ENCODE measurements at places on chromosomes 12 and 14.

- no peak for DNase-seq
These were observed 9.6 kb downstream of the RDH16 start for GRCh38 chr12:56947633-56948456.

DNA sequence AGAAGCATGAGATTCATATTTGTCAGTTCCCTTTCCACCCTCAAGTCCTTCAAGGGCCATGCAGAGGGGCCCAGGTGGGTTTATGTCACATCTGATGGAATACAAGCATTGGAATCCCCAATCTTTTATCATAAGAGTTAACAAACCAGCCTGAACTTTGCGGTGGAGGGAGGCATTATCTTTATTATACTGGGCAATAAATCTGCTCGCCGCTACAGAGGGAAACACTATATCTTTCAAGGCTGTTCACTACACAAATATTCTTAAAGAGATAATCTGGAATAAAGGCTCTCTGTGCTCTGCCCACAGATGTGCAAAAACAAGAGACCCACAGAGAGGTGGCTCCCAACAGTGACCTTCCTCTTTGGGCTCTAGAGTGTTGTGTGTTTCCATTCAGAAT is 153.6 kb upstream of the PLEKHA5 start:
- DNase-seq, result no peak

DNA sequence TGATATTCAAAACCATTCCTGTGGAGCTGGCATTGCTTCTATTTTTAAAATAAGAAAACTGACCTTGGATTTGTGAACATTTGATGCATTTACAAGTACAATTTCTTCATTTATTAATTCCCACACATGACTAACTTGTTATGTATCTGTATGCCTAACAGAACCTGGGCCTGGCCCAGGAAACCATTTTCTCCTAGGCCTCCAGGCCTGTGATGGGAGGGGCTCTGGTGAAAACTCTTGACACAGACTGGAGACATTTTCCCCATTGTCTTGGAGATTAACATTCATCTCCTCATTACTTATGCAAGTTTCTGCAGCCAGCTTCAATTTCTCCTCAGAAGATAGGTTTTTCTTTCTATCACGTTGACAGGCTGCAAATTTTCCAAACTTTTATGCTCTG is 42.0 kb downstream of the GLIPR1L2 start:
- DNase-seq, result no peak

- DNase-seq, result no peak
These were observed 149.9 kb downstream of the NRXN3 start for GRCh38 chr14:78319887-78320635.

DNA sequence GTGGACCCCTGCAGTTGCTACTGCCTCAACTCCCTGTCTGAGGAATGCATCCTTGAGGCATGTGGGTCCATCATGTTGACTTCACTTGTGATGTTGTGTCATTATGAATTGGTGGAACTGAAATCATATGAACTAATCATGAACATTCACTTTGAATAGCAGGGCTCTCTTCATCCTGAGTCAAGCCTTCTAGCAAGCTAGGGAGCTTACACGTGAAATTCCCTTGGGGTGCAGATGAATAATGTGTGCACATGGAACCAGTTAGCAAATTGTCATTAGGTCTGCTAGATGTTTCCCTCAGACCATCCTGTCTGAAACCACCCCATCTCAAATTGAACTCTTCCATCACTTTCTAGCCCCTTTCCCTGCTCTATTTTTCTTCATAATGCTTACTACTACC is 3.6 kb downstream of the COQ6 start:
- no peak for DNase-seq

DNA sequence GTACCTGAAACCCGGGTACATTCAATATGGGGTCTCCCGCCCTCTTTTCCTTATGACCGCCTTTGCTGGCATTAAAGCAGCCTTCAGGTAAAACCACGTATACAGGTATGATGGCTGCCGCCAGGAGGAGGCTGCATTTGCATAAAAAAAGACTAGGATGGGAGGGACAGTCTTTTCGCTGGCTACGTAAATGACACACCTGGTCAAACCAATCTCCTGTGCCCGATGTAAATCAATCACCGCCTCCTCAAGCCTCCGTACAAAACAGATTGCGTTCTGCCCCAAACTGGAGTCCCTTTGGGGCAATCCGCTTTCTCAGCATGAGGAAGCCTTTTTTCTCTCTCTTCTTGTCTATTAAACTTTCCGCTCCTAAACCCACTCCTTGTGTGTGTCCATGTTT is 8.1 kb upstream of the ALDH1L2 start:
- no peak for DNase-seq

- no peak for DNase-seq
These were observed 3.2 kb upstream of the SYNDIG1L start for GRCh38 chr14:74429221-74429691.

DNA sequence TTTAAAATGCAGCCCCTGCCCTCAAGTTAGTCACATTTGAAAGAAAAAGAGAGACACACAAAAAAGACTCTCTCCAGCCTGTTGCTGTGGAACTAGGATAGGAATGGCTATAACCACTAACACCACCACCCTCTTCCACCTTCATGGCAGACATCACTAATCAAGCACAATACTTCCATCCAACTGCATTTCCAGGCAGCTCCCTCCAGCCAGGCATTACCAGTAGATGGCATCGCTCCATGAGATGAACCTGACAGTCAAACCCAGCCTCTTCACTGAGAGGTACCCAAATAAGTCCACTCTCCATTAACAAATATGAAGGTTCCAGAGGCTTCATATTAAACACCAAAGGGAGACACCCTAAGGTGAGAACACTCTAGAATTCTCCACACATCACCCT is 24.4 kb downstream of the SLC8B1 start:
- no peak for DNase-seq

DNA sequence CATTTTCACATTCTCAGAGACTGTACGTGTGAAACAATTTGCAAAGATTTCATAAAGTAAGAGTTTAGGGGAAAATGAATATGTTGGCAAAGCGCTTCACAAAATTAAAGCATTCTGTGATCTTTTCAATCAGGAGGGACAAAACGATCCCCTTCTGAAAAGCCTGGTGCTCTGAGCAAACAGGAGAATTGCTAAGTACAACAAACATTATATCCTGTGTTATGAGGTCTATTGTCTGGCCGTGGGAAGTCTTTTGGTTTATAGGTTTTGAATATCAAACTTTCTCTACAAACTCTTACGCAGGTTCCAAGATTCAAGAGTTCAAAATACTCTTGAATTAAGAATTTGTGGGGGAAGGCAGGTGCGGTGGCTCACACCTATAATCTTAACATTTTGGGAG is 7.2 kb upstream of the FOXN3 start:
- DNase-seq, result no peak

DNA sequence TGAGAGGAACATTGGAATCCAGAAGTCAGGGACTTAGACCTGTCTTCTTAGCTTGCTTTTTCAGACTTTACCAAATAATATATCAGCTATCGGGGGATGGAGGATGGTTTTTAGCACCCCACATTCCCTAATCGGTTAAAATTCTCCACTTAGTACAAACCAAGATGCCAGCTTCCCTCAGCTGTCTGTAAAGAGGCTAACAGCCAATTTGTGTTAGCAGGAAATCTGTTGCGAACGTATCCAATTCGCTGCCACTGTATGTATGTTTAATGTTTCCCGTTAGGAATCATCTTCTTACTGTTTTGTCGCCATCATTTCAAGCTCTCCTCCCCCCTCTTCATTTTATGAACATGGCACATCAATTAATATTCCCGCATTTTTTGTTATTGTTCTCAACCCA is 289.0 kb downstream of the BCL11B start:
- DNase-seq, result no peak

- DNase-seq, result no peak
These were observed 56.4 kb downstream of the VCPKMT start for GRCh38 chr14:50059763-50060616.

DNA sequence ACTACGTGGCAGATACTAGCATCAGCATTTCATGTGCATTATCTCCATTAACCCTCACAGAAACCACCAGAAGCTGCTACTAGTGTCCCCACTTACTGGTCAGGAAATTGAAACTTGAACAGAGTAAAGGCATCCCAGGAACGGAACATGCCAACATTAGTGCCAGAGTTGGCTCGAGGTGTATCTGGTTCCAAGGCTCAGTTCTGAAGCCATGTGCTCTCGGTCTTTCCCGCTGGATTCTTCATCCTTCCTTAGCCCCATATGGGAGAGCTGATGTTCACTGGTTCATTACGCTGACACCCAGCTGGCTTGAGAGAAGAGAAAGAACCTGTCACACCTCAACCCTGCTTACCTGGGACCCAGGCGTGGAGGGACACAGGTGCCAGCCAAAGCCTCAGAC is 91.5 kb downstream of the TBX5 start:
- no peak for DNase-seq

GRCh38 chr12:109872-110271 is 43.3 kb downstream of the IQSEC3 start:
- DNase-seq, result no peak

GRCh38 chr14:51448831-51449670 is 202.7 kb upstream of the FRMD6 start:
- no peak for DNase-seq

- no peak for DNase-seq
These were observed 131.9 kb downstream of the EXOC5 start for GRCh38 chr14:57136669-57137328.

GRCh38 chr14:68643673-68644072 is 149.2 kb downstream of the ZFP36L1 start:
- DNase-seq, result no peak

GRCh38 chr12:114789821-114790220 is 105.8 kb upstream of the TBX3 start:
- no peak for DNase-seq

DNA sequence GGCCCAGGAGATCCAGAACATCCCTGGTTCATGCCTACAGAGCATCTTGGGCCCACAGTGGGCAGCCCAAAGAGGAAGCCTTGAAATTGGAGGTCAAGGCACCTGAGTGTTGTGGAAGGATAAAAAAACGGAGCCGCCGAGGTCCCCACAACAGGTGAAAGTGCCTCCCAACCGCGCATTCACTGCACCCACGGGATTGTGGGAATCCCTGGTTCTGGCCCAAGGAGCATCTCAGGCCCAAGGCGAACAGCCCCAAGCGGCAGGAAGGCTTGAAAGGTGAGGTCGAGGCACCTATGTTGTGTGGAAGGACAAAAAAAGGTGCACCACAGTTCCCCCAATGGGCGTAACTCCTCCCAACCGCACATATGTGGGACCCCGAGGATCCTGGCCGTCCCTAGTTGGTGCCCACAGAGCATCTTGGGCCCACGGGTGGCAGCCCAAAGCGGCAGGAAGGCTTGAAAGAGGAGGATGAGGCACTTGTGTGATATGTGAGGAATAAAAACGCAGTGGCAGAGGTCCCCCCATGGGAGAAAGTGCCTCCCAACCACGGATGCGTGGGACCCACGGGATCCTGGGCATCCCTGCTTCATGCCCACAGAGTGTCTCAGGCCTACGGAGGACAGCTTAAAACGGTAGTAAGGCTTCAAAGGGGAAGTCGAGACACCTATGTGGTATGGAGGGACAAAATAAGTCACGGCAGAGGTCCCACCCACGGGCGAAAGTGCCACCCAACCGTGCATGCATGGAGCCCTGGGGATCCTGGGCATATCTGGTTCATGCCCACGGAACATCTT is 583.9 kb downstream of the ALG10 start:
- no peak for DNase-seq

- DNase-seq, result no peak
These were observed 33.2 kb downstream of the SAMD4A start for GRCh38 chr14:54599966-54600716.

GRCh38 chr12:31603546-31604009 is 12.6 kb upstream of the DENND5B start:
- no peak for DNase-seq

- DNase-seq, result no peak
These were observed 782.1 kb upstream of the TBX3 start for GRCh38 chr12:115466076-115466475.

DNA sequence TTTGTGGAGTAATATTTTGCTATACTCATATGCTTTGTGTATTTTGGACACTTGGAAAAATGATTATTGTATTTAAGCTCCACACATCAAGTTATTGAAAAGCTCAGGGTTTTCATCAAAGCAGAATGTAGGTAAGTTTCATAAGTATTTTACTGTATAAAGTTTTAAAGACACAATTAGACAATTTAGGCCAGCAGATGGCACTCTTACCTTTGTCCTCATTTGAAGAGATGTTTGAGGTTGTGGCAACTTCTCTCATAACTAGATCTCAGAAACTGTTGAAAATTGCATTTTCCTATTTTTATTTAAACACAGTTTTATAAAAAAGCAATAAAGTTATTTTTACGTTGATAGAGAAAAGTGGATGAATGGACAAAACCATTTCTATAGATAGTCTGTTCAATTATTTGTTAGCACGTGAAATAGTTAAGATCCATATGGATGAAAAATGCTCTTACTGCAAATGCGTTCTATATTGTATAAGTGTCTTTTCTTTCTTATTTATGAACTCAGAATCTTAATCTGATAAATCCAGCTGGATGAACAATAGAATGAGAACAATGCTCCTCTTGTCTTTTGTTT is 300.0 kb downstream of the AEBP2 start:
- no peak for DNase-seq

DNA sequence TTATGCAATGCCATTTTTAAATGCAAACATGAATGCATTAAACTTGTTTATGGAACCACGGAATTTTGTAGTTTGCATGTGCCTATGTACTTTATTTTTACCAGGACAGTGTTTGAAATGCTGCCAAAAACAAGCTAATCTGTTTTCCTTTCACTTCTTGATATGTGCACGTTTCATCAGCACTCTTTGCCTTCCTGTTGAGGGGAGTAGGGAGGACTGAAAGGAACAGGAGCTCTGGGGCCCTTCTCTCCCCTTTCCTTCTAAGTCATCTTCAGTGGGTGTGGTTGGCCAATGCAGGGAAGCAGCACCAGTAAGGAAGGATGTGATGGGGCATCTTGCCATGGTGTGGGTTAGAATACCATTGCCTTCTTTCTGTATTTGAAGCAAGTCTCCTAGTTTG is 12.1 kb upstream of the PPP4R4 start:
- DNase-seq, result no peak

DNA sequence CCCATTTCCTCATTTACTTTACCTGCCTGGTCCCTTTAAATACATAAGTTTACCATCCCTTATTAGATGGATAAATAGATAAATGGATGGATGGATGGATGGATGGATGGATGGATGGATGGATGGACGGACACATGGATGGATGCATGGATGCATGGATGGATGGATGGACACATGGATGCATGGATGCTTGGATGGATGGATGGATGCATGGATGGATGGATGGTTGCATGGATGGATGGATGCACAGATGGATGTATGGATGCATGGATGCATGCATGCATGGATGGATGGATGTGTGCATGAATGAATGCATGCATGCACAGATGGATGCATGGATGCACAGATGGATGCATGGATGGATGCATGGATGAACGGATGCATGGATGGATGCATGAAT is 93.6 kb downstream of the DPF3 start:
- DNase-seq, result no peak

DNA sequence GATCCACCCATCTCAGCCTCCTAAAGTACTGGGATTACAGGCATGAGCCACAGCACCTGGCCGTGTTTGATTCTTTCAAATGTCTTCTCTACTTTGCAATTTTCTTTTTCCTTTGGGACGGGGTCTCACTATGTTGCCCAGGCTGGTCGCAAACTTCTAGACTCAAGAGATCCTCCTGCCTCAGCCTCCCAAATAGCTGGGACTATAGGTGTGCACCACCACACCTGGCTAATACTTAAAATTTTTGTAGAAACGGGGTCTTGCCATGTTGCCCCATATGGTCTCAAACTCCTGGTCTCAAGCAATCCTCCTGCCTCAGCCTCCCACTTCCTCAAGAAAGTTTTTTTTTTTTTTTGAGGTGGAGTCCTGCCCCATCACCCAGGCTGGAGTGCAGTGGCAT is 1.7 kb downstream of the GATC start:
- no peak for DNase-seq
